Stimulated activated CD4-positive, alpha-beta T cell treated with anti-CD3 and anti-CD28 coated beads, Interleukin-4, amount 100 ng/mL, for 48 hours (primary cell): ENCODE measurements at places on chromosomes 2 and 18.

DNA sequence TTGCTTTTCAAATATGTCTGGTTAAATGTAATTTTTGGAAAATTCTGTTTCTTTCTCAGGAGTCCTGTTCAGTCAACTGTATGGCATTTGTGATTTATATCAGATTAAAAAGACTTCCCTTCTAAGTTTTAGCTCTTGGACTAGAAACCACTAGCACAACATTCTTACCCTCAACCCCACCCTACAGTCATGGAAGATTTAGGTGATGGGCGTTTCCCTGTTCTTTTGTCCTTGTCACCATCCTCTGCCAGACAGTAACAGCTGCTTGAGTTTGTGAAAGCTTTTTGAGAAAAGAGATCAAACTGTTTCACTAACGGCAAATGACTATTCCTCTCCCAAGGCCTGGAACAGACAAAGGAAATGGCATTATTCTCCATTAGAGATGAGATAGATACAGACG lies 31.8 kb downstream of the SERPINB5 start:
- DNase-seq: no peak

DNA sequence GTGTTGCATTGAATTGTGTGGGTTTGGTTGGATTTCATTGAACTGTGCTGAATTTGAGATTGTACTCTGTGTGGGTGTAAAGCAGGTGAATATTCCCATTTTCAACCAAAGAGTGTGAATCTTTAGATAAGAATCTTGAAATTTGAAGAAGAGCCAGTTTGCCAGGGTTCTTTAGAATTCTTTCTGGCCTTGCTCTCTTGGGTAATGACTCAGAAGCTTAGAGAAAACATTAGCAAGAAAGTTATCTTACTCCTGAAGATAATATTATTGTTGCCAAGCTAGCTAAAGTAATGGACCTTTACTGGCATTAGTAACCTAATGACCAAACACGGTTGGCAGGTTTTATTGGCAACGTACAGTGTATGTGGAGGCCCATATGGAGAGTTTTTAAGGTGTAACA lies 46.4 kb upstream of the SIX3 start:
- DNase-seq: no peak

DNA sequence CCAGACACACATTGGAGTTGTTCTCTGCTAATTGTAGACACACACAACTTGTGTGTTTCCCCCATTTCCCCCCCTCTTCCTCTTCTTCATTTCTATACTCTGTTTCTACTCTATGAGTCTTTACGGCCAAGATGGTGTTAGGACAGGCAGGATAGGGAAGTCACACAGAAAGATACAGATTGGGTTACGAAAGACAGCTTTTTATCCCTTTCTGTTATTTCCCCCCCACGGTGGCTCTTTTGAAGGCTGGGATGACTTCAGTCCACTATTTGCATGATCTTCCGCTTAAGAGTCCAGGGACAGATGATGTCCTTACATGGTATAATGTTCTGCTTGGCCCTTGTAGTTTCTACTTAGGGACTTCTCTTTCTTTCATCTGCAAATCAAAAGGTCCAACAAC lies 1.6 kb upstream of the EMILIN2 start:
- no peak for DNase-seq

GRCh38 chr2:54708584-54709335 lies 14.7 kb upstream of the EML6 start:
- DNase-seq: no peak

DNA sequence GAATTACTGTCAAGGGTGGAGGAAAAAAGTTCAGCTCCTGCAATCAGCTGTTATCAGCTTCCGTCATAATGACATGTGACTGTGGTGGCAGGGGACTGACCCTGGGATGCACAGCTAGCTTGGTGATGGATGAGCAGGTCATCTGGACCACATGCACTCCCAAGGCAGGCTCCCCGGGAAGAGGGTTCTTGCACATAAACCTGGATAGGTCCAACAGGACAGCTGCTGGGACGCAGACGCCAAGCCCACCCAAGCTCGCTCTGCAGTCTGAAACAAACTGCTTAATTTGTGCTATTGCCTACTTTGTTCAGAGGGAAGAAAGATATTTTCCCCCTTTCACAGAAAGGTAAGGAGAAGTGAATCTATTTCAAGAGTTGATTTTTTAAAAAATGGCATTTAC lies 30.2 kb downstream of the FAM178B start:
- no peak for DNase-seq

GRCh38 chr2:1744446-1745170 lies at the start of gene PXDN:
Gene PXDN, minus strand, starts transcription at chr2:1744515. Its CDS starts 60 bp downstream, at chr2:1744455.
- DNase-seq: no peak

DNA sequence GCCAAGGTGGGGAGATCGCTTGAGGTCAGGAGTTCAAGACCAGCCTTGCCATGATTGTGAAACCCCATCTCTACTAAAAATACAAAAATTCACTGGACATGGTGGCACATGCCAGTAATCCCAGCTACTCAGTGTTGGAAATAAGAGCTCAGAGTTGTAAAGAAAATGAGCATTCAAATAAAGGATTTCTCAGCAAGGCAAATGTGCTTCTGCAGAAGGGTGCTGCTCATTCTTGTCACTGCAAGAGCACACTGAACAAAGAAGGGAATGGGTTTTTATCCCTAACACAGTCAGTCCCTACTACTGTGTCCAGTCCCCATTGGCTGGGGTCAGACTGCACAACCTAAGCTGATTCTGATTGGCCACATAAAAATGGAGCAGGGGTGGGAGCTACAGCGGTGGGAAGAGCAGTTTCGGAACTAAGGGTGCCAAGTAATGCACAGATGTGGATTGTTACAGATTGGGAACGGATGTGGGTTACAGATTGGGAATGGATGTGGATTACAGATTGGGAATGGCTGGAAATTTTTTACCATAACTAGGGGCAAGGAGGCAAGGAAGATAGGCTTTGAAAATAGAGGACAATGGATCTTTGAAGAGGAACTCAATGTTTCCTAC lies 31.1 kb upstream of the TRAPPC8 start:
- no peak for DNase-seq

GRCh38 chr2:41836948-41837347 lies 210.9 kb upstream of the PKDCC start:
- no peak for DNase-seq

GRCh38 chr18:29780816-29781215 lies 1261.7 kb downstream of the DSC3 start:
- no peak for DNase-seq

GRCh38 chr2:201909348-201909747 lies 103.0 kb downstream of the CDK15 start:
- no peak for DNase-seq

DNA sequence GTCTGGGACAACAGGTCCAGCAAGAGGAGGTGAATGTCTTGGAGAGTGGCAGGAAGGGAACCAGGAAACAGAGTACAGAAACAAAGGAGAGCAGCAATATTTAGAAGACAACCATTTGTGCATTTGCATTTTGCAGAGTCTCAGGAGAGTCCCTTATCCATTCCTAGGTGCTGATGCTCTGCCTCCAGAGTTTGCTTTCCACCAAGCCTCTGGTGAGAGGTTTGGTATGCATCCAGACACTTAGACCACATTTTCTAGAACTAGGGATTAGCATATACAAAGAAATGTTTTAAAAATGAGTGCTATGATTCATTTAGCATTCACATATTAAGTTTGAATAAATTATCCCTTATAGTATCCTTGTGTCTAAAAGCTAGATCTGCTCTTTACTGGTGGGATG lies 18.5 kb upstream of the LRATD1 start:
- no peak for DNase-seq

DNA sequence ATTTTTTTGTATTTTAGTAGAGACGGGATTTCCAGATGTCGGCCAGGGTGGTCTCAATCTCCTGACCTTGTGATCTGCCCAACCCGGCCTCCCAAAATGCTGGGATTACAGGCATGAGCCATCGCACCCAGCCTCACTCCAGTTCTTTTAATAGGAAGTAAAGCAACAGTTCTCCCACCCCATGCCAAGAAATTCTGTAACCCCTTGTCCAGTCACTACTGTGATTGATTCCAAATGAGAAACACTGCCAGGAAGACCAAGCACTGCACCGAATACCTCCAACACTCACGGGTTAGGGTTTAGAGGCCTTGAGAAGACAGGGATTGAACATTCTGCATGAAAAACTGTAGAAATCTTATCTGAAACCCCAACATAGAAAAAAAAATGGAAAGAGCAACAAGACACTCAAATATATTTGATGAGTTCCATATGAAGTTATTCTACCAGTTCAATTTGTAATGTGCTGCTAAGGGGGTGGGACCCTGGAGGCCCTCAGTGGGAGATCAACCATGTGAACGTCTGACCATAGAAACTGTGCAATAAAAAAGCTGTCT lies 48.2 kb upstream of the BIN1 start:
- no peak for DNase-seq

DNA sequence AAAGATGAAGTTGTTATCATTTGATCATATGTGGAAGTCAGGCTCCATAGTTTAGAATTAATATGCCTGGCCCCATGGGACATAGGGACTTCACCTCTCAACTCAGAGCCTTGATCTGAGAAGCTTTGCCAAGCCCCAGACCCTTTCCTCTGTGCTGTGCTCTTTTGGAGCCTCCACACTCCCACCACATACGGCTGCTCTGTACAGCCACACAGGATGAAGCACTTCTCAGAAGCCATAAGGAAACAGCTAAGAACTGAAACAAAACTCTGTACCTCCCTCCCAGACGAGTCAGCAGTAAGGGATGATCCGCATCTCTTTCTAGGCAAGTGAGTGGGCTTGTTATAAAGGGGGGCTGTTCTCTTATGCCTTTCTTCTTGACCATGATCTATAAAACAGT lies 66.5 kb downstream of the CAB39 start:
- no peak for DNase-seq

DNA sequence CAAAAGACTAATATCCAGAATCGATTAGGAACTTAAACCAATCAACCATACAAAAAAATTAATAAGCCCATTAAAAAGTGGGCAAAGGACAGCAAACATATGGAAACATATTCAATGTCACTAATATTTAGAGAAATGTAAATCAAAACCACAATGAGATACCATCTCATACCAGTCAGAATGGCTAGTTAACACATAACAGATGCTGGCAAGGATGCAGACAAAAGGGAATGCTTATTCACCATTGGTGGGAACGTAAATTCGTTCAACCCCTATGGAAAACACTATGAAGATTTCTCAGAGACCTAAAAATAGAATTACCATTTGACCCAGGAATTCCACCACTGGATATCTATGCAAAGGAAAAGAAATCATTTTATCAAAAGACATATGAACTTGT lies 468.2 kb upstream of the ST6GAL2 start:
- DNase-seq: no peak

DNA sequence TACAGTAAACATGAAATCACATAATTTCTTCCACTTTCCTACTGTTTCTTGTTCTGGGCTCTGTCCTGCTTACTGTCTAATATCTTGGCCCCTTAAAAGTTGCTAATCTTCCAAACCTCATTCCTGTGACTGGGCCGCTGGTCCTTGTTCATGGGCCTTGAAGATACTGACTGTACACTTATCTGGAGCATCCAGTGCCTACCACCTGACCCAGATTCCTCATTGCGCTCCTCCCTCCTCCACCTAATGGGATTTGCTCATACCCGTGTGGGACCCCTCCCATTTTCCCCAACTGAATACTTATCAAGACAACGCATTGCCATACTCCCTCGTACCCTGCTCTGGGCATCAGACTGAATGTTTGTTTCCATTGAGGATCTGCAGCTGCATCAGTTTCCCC lies 6.1 kb upstream of the IL37 start:
- DNase-seq: no peak

DNA sequence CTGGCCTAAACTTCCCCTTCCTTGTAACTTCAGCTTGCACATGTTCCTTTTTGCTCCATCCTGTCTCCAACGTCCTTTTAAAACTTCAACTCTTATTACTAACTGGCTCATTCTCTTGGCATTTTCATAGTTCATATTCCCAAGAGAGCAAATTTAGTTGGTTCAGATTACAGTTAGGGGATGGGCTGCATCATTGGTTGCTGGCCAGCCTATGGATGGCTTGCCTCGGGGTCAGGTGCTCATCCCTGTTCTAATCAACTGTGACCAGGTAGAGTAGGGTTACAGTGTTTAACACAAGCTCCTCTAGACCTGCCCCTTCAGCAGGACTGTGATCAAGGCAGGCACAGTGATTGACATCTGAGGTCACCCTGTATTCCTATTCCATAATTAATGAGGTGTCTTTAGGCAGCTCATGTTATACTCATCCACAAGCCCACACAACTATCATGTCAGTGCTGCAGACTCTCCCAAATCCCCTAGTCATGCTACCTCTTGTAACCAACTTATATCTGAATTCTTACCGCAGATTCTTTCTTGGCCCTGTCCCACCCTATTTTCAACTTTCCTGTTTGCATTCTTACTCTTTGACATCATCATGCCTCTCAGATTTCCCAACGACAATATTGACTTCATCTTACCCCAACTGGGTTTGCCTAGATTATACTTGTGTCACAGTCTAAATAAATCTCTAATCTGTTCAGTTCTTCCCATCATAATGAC lies 293.3 kb downstream of the MTX2 start:
- DNase-seq: no peak
